ENCODE measurements at places on chromosomes 5 and 9. TPM values are rescaled to one million over a fixed set of nuclear protein-coding genes. Genes with fewer than 3 reads are reported as not detected.

The GRIA1 gene
- total RNA-seq = not detected

The HAPLN1 gene
- not detected for total RNA-seq

The GFRA3 gene
- total RNA-seq = not detected

The ACOT12 gene
- not detected for total RNA-seq

The TLX3 gene
- total RNA-seq = not detected

The SPZ1 gene
- not detected for total RNA-seq

The WNT8A gene
- total RNA-seq = not detected

The SPIN1 gene
- total RNA-seq = 37.8 TPM
